MCF 10A (cell line): ENCODE measurements at places on chromosomes 6 and 20.

- no peak for DNase-seq
These were observed 172.8 kb downstream of the CDKAL1 start for GRCh38 chr6:20706939-20707485.

DNA sequence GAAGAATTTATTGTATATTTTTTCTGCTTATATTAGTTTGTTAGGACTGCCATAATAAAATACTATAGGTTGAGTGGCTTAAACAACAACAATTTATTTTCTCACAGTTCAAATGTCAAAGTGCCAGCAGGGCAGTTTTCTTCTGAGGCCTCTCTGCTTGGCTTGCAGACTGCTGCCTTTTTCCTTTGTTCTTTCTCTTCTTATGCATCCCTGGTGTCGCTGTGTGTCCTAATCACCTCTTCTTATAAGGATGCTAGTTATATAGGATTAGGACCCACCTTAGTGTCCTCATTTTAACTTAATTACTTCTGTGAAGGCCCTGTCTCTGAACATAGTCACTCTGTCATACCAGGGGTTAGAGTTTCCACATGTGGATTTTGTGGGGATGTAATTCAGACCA lies 354.4 kb downstream of the NKAIN2 start:
- no peak for DNase-seq

GRCh38 chr20:1809131-1809572 lies 86.1 kb upstream of the SIRPA start:
- peak; percentile 73 for DNase-seq

- no peak for DNase-seq
These were observed 108.6 kb downstream of the DLL1 start for GRCh38 chr6:170182093-170182780.

GRCh38 chr20:45163083-45163803 lies 11.5 kb upstream of the PI3 start:
- DNase-seq: no peak

DNA sequence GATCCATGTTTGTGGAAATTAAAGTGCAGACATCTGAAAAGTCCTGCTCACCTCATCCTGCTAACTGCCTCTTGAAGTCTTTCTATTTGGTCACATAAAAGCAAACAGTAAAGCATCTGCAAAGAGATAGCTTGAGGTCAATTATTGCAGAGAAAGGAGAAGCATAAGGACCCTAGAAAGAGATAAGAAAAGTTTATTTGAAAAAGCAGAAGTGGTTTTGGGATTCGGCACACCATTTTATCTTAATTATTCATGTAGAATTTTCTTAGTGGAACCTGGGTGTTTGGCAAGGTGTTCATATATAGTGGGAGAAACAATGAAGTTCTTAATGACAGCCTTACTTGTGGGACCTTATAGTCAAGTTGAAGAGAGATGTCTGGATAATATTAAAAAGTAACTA lies 280.8 kb downstream of the CENPW start:
- no peak for DNase-seq

DNA sequence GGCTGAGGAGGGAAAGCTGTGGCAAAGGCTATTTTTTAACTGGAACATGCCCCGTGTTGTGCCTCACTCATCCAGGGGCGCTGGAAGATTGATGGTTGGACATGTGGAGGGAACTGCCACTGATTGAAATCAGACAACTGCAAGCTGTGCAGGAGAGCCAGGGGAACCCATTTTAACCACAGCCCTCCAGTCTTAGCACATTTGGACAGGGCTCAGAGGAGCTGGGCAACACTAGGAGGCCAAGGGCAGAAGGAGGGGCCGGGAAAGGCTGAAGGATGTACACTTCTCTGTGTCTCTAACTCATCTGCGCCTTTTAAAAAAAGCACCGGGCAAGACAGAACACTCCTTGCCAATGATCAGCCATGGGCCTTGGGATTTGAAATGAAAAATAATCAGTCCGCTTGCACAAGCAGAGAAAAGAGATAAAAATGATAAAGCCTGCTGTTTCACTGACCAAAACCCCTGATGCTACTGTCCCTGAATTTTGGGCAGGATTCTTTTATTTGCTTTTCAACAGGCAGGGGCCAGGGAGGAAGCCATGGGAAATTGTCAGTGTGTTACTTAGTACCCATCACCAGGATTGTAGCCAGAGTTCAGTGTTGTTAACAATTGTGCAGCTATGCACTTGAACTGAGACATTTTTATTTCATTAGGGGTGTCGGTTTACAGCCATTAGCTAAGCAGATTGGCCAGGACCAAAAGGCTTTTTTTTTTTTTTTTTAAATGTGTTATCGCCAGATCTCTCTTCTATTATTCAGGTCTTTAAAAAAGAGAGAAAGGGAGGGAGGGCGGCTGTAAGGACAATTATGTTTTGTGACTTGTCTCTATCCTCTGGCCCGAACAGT lies 109.3 kb upstream of the EYA4 start:
- no peak for DNase-seq

GRCh38 chr6:7236306-7237209 lies 76.4 kb downstream of the SSR1 start:
- DNase-seq: peak; percentile 85

DNA sequence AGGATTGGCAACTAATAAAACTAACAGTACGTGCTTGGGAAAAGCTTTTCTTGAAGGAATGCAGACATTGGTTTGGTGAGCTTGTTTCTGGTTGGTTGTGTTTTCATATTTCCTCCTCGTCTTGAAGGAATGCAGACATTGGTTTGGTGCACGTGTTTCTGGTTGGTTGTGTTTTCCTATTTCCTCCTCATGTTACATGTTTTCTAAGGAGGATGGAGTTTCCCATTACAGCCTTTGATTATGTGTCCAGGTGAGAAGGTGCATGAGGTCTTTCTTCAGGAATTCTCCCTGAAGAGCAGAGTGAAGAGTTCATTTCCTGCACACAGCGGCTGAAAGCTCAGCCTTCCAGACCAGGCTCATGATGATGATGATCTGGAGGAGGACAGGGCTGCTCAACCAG lies 190.6 kb downstream of the SMOC2 start:
- DNase-seq: no peak

DNA sequence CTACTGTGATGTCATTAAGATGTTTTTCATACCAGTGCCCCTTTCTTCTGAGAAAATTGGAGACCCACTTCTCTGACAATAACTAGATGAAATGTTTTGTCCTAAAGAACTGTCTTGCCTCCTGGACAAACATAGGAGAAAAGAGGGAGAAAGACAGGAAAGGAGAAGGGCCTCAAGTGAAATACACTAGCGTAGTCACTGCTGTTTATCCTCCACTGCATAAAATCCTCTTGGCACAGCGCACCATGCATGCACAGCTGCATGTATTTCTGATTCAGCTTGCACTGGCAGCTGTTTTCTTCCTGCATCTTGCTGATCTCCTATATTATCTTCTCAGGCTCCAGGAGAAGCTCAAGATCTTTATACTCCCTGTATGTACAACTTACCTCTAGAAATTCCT lies 158.0 kb upstream of the BMP5 start:
- DNase-seq: no peak

- no peak for DNase-seq
These were observed 124.3 kb downstream of the FAXC start for GRCh38 chr6:99225172-99225571.

- peak; percentile 96 for DNase-seq
These were observed 16.7 kb downstream of the HFE start for GRCh38 chr6:26103770-26104456.

- DNase-seq: no peak
These were observed 155.0 kb upstream of the HTR1E start for GRCh38 chr6:86782328-86782727.

GRCh38 chr20:50054626-50055511 lies 58.1 kb downstream of the UBE2V1 start:
- no peak for DNase-seq

- no peak for DNase-seq
These were observed 20.3 kb upstream of the ZNF831 start for GRCh38 chr20:59143326-59143725.

DNA sequence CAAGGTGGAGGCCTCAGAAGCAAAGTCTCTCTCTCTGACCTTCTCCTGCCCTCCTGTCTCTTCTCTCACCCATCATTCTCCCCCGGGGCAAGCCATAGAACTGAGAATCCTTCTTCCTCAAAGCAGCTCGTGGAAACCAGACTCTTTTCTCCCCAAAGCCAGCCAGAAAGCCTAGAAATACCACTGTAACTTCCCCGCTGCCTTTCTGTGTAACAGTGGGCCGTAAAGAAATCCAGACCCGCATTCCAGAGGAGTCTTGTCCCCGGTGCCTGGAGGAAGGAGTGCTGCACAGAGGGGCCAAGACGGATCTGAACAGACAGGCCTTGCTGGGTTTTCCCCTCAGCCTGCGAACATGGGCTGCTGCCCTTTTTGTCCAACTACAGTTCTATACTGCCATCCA lies 977 bp upstream of the SLC22A2 start:
- DNase-seq: no peak

DNA sequence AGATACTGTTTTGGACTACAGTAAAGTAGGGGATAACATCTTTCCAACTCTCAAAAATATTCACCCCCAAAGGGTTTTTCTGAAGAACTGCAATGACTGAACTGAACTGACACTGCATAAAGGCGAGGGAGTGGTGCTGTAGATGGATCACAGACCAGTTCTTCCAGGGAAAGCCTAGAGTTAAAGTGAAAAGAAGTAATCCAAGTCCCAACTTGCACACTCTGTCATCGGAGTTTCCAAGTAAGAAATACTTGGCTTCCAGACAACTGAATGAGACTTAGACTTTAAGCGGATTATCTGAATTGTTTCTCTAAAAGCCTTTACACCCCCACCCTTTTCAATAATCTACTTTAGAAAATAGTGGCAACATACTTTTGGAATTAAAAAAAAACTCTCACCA lies 134.1 kb upstream of the PREP start:
- peak; percentile 63 for DNase-seq

GRCh38 chr6:127858727-127859391 lies 42.0 kb downstream of the THEMIS start:
- no peak for DNase-seq

GRCh38 chr6:46199387-46199786 lies 28.6 kb upstream of the ENPP5 start:
- peak; percentile 81 for DNase-seq

GRCh38 chr20:25058847-25059810 lies 1.2 kb upstream of the ACSS1 start:
- DNase-seq: no peak

- DNase-seq: no peak
These were observed 38.0 kb downstream of the CDYL start for GRCh38 chr6:4814212-4814611.

DNA sequence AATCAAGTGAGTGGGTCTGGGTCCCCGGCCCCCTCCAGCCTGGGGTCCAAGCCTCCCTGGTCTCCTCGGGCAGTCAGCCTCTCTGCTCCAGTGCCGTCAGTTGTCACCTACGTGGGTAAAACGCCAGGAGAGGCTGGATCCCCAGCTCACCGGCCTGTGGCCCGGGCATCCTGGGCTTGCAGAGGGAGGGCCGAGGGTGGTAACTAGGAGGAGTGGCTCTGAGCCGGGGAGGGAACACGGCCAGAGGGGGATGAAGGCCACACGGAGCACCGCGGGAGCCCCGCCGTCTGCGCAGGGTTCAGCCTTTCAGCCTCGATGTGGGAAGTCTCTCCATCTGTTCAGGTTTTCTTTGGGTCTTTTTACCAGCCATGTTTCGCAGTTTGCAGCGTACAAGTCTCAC lies 29.5 kb upstream of the BHLHE23 start:
- DNase-seq: no peak

DNA sequence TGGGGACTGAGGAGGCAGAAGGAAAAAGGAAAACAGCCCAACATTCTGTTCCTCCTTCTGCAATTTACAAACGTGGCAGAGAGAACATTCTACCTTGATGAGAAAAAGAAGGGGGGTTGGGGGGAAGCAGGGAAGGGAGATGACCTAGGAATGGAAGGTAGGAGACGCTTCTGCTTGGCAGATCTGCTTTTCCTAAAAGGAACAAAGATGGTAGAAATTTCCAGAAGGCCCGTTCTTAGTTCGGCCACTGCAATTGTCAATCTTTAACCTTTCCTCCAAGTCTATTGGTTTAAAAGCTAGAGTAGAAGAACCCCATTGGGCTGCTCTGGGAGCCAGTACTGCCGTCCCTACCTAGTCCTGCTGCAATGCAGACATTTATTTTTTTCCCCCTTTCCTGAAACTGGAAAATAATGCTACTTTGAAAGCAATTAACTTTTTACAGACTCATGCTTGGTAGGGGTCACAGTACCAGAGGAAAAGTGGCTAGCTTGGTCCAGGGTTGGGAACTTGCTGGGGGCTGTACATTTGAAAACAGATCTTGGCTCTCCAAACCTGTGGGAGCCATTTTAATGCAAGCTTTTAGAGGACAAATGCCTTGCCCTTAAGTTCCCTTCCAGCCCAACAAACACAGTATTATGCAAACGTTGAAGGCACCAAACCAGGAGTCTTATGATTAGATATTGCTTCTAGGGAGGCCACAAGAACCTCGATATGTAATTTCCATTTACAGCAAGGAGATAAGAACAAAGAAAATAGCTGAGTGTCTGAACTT lies 2.6 kb downstream of the ZMYND8 start:
- peak; percentile 21 for DNase-seq

DNA sequence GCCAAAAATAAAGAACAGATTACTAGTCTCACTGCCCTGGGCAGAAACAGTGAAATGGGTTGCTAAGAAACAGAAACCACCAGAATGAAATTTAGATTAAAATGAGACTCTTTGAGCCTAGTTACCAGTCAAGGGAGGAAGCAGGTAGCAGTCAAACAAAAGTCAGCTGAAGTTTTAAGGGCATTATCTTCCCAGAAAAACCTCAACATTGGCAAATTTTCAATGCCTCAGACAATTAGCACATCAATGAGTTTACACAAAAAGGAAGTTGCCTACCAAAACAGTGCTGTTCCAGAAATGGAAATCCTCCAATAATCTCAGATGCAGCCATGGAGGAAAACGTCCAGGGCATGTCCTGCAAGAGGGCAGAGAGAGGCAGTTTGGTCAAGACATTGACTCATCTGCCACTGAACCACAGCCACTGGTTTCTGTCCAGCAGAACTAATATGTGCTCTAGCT lies 399.7 kb upstream of the ADGRB3 start:
- peak; percentile 17 for DNase-seq

- peak; percentile 43 for DNase-seq
These were observed 134.3 kb downstream of the RTN4IP1 start for GRCh38 chr6:106495014-106495413.

- no peak for DNase-seq
These were observed 170.8 kb downstream of the MRPL14 start for GRCh38 chr6:43956478-43956877.
